Activated naive CD4-positive, alpha-beta T cell treated with anti-CD3 and anti-CD28 coated beads for 36 hours (primary cell): ENCODE measurements at places on chromosomes 4 and X.

DNA sequence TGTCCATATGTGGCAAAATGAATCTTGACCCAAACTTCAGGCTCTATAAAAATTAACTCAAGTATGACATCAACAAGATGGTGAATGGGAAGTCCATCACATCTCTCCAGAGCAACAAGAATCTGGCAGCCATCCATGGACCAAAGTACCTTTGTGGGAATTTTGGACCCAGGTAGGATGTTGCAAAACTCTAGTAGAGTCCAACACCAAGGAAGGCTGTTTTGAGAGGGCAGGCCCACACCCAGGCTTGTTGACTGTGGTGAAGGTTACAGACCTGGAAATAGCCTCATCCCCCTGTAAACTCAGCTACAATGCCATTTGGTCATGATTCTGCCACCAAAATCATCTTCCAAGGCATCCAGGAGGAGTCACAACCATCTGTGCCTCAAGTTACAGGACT is 12.9 kb downstream of the DGAT2L6 start:
- DNase-seq, result no peak

- peak; percentile 19 for DNase-seq
Measured at GRCh38 chr4:109945056-109945455, 32.4 kb downstream of the EGF start.

GRCh38 chr4:139560406-139561104 is 4.5 kb upstream of the SETD7 start:
- DNase-seq, result no peak

DNA sequence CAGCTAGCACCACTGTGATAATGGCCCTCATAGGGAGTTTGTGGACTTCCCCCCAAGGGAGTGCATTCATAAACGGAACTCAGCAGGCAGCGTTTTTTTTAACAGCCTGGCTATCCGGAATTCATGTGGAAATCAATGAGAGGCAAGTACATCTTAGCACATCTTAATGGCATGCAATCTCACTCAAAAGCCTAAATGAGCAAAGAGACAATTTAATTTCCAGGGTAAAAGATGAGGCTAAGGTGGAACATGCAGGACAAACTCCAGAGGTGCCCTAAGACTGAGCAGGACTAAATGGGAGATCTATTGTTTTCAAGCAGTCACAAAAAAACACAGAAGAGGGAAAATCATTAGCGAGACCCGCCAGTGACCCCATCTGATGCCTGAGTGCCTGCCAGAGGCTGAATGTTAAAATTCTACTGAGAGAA is 243.5 kb upstream of the KCNIP4 start:
- DNase-seq, result no peak

DNA sequence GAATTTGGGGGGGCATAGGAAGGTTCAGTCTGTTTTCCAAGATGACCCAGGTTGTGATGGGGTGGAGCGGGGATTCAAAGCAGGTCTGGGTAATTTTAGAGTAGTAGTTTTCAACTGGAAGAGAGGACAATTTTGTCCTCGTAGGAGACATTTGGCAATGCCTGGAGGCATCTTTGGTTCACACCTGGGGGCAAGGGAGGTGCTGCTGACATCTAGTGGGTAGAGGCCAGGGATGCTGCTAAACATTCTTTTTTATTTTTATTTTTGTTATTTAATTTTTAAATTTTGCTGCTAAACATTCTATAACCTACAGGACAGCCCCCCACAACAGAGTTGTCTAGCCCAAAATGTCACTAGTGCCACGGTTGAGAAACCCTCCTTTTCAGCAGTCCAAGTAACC is 1.9 kb downstream of the RAB9A start:
- DNase-seq, result no peak

DNA sequence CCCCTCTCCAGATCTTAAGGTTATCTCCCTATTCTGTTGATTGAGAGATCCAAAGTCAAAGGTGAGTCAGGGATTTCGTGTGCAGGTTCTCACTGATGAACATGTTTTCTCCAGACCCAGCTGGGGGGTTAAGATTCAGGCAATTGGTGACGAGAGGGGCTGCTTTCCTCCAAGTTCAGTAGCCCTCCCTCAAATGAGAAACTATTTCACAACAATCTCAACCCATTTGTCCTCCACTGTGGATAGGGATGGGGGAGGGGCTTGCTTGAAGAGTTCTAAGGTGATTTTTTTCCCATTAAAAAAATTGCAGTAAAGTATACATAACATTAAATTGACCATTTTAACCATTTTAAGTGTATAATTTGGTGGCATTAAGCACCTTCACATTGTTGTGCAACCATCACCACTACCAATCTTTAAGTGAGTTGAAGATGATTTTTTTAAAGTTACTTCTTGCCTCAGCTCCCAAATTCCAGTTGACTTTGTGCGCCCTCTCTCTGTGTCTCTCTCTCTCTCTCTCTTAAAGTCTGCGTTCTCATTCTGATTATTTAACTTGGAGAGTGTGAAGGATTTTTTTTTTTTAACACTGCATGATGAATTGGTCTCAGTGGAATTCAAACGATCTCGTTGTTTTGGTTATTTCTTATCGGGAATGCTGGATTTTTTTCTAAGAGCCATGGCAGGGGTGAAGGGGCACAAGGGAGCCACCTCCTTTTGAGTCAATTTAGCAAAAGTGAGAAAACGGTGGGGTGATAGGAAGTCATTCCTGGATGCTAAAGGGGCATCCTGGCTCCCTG is 175.9 kb downstream of the SHROOM3 start:
- no peak for DNase-seq

- no peak for DNase-seq
Measured at GRCh38 chr4:78355306-78355705, 196.3 kb upstream of the ANXA3 start.

DNA sequence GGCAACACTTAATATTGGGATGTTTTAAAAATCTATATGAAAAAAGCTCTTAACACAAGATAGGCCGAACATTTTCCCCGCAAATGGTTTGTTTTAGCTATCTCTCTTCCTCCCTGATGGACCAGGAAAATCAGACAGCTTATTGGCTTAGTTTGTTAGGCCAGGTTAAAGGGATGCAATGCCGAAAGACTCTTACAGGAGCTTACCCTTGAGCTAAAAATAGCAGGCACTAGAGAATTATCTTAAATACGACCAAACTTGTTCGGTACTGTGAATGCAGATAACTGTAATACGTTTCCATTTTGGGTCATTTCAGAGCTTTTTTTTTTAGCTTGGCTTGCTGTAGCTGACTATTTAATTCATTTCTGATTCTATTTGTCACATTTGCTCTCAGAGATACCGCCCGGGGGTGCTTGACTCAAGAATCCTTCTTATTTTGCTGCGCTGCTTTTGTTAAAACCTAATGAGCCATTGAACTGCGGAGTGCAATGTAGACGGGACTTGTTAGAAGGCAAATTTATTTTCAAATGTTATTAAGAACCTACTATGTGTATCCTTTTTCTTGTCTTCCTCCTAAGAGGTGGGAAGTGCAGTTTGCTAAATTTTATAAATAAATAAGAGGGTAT is 23.3 kb downstream of the PPARGC1A start:
- DNase-seq, result no peak

DNA sequence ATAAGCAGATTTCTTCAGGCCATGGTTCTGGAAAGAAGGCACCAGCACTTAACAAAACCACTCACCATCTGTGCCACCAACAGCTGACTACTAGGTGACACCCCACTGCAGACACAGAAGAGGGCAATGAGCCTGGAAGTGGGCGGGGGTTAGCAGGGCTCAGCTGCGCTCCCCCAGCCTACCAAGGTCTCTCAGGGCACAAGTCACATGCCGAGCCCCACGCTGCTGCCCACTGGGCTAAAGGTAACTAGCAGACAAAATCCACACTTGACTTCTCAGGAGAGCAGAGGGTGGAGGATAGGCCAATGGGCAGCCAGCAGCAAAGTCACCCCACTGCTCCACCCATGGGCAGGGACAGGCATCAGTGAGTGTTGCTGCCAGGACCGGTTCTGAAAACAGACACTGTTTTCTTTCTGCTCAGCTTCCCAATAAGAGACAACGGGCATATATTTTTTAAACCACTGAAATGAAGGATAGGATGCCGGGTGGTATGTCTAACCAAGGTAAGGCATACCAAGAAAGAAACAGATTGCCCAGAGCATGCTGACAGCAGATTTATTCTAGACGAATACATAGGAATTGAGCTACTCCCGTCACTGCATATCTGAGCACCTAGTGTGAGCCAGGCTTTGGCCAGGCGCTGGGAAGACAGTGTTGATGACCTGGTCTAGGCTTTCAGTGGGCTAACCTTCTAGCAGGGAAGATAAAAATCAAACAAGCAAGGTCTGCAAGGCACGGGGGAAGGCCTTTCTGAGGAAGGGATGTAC is 20.1 kb downstream of the ACSL1 start:
- DNase-seq, result no peak

- DNase-seq, result no peak
Measured at GRCh38 chr4:39466747-39467146, 7.9 kb downstream of the LIAS start.

DNA sequence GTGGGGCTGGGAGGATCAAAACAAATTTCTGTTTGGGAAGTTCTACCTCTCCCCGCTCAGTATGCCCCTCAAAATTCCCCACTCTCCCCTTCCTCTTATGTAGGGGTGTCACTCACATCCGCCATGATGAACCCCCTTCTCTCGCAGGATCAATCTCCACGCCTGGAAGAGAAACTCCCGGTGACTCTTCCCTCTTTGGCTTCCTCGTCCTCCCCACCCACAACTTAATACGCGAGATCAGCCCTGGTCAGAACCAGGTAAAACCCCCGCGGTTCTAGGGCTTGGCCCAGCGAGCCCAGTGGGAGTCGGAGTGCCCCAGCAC is 427 bp downstream of the LAMTOR3 start:
- no peak for DNase-seq

DNA sequence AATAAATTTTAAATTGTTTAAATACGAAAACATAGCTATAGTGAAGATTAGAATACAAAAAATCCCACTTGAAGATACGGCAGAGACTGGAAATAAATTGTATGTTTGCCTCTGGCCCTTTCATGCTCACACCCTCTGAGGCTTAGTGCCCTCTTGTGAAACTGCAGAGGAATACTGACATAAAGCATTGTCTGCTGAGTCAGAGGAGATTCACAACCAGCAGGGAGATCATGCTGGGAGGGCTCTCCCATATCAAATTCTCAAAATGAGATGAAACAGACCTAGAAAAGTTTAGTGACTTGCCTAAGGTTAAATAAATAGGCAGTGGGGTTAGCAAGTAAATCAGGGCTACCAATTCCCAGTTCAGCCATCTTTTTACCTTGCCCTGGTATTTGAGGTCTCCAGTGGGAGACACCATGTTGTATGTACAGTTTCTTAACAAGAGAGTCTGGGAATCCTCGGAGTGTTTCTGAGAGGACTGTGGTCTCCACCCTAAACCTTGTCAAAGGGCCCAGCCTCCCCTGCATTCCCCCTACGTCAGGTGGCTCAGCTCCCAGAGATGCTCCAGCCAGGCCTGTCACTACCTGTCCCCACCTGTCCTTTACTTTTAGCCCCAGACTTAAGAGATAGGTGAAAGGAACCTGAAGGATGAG is 581.4 kb upstream of the DIPK2B start:
- DNase-seq, result no peak

DNA sequence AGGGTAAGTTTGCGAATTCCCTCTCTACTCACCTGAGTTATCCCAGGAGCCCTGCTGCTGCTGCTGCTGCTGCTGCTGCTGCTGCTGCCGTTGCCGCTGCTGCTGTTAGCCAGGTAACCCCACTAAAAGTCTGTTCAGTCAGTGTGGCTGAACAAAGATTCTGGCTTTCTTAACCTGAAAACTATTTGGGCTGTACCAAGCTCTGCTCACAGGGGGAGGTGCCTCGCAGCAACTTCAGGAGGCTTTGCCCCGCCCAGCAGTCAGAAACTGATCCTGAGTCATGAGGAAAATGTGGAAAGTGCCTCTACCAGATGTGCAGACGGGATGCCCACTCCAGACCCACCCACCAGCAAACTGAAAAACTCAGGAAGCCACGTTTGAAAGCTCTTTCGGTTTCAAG is at the start of gene CAPN6:
TSS of gene CAPN6 (minus strand) at position 145 of the 400 bp plus-strand sequence. CDS start 6,547 bp downstream, outside the sequence.
- DNase-seq, result no peak

DNA sequence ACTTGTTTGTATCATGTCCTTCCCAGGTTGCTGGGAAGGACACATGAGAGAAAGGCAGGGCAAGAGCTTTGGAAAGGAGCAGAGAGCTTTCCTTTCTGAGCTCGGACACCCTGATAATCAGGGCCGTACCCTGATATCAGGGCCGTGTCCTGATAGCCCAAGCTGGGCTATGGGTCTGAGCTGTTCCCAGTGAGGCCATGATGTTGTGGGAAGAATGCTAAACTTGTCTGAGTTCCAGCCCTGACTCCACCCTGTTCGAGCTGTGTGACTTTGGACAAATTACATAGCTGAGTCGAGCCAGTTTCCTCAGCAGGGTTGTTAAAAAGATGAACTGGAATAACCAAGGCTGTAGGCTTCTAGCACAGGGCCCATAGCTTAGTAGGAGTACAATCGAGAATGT is 3.3 kb upstream of the CXCR3 start:
- no peak for DNase-seq

GRCh38 chrX:63754136-63754859 is 30.7 kb downstream of the ARHGEF9 start:
- peak; percentile 32 for DNase-seq

DNA sequence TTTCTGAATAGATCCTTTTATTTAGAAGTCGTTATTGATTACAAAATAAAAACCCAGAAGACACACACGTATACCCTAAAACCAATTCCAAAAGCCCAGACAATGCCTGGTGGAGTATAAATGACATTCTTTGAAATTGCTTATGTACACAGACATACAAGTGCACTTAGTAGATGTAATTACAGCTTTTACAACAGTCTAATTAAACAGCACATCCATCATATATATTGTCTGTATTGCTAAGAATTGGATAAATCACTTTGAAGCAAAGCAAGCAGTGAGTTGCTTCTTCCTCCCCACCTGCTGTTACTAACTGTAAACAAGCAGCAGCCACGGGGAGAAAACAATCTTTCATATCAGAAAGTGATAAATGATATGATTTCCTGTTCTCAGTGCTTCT is 645.7 kb downstream of the TLL1 start:
- no peak for DNase-seq

GRCh38 chrX:151099001-151099400 is 77.4 kb upstream of the GPR50 start:
- DNase-seq, result no peak
